ENCODE measurements at places on chromosomes 3 and 15.

- no peak for DNase-seq
Measured at GRCh38 chr3:170511371-170511770, 74.5 kb downstream of the SLC7A14 start.

GRCh38 chr3:153567011-153567410, 405.0 kb downstream of the RAP2B start:
- DNase-seq = no peak

- no peak for DNase-seq
Measured at GRCh38 chr15:63596676-63597037, 530 bp upstream of the FBXL22 start.

- DNase-seq = no peak
Measured at GRCh38 chr15:49190586-49190985, 20.5 kb downstream of the GALK2 start.

DNA sequence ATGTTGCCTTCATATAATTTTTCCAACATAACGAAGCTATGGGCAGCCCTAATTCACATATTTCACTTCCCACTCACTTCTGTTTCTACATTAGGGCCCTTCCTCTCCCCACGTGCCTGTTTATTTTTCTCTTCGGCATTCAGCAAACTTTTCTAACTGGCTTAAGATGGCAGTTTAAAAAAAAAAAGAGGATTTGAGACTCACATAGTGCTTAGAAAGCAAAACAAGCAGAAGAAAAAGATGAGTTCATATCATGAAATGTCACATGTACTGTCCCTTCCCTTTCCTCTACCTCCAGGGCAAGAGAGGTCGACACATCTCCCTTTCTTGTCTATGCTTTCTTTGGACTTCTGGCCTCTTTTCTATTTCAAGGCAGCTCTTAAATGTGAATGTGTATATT, 30.6 kb downstream of the SLC49A4 start:
- no peak for DNase-seq

- DNase-seq = peak; percentile 71
Measured at GRCh38 chr3:71583566-71584393, at the start of gene FOXP1. TSS of gene FOXP1 (minus strand) at chr3:71583728. CDS start at chr3:71198381, 385,347 bp downstream.

GRCh38 chr15:47551546-47551945, 165.8 kb upstream of the SEMA6D start:
- no peak for DNase-seq

DNA sequence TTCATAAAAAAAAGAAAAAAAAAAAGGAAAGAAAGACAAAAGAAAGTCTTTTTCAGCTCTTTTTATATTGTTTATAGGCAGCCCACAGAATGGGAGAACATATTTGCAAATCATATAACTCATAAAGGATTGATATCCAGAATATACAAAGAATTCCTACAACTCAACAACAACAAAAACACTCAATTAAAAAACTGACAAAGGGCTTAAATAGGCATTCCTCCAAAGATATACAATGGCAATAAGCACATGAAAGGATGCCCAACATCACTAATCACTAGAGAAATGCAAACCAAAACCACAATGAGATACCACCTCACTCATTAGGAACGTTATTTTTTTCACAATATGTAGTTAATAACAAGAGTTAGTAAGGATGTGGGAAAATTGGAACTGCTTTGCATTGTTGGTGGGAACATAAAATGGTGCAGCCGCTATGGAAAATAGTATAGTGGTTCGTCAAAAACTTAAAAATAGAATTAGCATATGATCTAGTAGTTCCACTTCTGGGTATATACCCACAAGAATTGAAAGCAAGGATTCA, 54.2 kb upstream of the CMTM8 start:
- no peak for DNase-seq

DNA sequence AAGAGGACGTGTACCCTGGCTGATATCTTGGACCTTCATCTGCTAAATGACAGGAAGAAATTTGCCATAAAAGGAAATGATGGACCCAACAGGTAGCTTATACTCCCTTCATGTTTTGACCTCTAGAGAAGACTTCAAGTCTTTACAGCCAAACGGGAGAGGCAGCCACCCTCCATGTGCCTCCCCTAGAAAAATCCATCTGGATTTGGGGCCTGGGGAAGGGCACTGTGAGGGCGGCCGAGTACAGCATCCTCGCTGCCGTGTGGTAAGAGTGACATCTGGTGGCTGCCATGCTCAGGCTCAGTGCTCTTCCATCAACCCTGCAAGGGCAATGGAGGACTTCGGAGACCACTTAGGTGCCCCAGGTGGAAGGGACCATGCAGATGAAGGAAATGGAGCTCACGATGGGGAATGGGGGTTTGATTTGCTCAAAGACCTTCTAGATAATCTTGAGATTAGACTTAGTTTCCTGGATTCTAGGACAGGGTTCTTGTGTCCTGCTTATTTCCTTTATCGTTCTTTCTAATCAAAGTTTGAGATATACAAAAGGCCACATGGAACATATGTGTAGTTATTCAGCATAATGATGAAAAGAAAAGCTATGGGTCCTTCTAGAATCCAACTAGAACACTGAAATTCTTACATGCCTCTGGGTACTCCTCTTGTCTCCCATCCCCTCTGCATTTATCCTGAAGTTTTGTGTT, 44.4 kb downstream of the AQP9 start:
- DNase-seq = no peak

DNA sequence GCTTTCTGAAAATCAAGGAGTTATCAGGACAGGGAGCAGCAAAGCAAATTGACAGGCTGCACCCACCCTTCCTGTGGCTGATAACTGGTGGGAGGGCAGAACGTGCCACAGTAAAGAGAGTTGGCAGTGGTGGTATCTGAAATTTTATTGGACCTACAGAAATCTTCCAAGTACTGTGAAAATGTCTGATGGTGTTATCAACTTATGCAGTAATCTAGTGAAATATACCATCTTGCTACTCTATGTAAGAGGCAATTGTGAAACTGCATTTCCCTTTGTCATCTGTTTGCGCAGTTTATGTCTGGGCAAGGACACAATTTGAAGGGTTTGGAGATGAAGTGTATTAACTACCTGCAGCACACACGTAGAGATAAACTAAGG, 1.5 kb downstream of the PLCL2 start:
- DNase-seq = no peak

GRCh38 chr15:95911570-95912279, 418.8 kb upstream of the NR2F2 start:
- DNase-seq = no peak

DNA sequence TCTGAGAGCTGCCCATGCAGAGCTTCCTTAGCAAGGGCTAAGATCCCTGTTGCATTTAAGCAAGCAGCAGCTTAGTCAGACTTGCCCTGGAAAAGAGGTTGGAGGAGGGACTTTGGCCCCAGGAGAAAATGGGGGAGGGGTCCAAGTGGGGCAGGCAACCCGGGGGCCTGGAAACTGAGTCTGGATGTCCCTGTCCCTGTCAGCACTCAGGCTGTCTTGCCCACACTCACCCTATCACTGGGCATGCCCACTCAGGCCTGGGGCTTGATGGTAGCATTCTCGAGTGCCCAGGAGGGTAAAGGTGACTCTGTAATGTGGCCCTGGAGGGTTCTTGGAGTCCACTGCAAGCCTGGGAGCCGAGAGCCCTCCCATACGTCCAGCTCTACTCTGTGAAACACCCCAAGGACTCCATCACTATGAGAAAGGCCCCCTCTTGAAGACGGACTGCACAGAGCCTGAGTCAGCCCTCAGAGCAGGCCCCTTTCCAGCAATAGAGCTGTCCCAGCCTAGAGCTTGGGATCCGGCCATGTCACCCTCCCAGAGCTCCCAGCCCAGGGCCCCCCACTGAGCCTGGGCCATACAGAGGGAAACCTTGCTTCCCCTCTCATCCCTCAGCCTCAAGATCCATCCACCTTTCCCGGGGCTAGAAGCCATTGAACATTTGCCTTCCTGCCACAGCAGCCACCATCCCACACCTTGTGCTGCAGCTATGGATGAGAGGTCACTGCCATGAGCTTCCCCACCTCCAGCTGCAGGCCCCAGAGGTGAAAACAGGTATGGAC, 13.4 kb downstream of the MYL3 start:
- DNase-seq = no peak

DNA sequence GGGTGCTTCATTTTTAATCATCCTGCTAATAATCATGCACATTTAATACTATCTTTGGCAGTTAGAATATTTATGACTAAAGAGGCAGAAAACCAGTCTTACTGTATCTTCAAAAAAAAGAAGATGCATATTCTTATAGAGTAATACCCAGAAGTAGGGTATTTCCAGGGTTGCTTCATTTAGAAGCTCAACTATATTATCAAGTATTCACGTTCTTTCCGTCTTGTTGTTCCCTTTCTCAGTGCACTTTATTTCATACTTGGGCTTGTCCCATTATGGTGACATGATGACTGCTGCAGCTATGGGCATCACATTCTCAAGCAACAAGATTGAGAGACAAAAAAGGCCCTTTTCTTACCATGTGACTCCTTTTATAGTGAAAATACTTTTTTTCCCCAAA, 96.8 kb upstream of the ASB14 start:
- no peak for DNase-seq

- no peak for DNase-seq
Measured at GRCh38 chr3:47464588-47464987, 11.2 kb downstream of the SCAP start.

- DNase-seq = no peak
Measured at GRCh38 chr3:8712045-8712907, 21.3 kb upstream of the CAV3 start.

- no peak for DNase-seq
Measured at GRCh38 chr3:155528579-155528978, 216.3 kb downstream of the PLCH1 start.

GRCh38 chr15:64635499-64636495, 139.6 kb downstream of the RBPMS2 start:
- DNase-seq = no peak

DNA sequence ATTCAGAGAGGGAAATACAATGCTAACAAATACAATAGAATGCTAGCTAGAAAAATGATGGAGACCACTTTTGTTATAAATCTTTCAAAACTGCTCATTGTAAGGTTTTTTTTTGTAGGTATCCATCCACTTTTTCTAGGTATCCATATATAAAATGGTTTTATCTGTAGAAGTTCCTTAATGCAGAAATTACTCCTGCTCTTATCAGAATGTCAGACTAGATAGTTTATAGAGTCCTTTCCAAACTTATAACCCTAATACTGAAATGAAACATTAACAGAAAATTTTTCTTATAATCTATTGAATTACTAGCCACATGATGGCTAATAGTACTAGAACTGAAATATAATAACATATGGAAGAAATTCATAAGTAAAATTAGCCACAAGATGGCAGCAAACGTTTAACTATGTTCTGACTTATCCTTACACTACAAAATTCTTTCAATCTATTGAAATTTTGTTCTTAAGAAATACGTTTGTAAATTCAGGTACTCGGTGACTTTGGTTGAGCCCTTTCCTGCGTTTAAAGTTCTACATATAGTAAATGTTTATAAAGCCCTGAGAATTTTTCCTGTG, 58.5 kb downstream of the ECT2 start:
- no peak for DNase-seq

DNA sequence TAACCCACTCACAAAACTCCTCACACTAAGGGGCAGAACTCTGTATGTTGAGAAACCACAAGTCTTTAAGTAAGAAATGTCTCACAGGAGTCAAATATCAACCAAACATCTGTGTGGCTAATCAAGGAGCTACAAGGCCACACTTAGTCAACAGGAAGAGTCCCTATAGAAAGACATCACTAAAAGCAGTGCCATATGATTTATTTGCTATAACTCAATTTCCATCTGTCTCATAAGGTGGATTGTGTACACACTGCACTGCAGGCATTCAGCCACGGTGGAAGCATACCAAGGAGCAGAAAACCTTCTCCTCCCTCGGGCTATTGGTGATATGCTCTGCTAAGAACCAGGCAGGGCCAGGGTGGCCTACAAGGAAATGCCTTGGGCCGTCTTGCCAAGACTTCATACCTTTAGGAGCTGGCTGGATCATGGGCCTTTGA, 197.6 kb upstream of the CFAP20DC start:
- no peak for DNase-seq

GRCh38 chr15:48102167-48102566, 18.6 kb upstream of the SLC24A5 start:
- DNase-seq = no peak

DNA sequence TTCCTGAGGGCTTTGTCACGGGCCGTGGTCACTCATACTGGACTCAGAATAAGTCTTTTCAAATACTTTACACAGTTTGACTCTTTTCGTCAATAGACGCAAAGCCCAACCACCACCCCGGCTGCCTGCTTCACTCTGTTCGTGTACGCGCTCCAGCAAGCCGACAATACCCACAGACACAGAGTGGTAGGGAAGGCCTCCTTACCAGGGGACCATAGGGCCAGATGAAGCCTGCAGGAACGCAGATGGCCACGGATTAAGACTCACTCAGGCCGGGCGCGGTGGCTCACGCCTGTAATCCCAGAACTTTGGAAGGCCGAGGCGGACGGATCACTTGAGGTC, 29.7 kb downstream of the EFCAB12 start:
- peak; percentile 10 for DNase-seq

DNA sequence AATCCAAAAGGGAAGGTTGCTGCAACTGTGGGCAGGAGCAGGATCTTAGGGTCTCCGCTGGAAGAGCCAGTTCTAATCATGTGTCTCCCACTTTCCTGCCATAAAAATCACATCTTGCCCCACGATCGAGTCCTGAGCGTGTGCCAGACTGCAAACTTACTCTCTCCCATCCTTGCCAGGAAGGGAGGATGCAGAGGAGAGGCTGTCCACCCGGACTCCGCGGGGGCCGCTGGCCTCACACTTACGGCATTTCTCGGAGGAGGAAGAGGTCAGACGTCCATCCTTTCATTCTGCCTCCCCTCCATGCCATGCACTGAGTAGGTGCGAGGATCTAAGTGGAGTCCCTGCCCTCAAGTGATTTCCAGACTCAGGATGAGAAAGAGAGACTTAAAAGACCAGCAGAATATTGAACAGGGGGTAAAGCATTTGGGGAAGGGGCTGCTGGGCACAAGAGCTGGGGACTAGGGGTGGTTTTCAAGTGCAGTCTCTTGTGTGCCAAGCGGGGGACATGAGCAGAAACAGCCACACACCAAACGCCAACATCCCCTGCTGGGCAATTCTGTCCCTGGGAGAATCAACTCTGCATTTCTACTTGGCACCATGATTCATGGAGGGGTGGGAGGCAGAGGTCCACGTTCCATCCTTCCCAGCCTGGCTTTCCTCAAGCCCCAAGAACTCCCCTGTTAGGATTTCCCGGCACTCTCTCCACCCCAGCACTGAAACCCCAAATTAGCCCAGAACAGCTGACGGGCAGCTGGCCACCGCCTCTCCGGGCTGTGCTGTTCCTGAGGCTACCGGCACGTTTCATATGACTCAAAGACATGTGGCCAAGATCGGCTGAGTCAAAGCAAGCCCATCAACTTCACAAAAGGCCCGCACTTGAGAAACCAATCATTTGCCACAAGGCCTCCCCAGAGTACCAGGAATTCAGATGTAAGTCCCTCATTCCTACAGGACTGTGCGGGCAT, 11.6 kb downstream of the OXTR start:
- no peak for DNase-seq

DNA sequence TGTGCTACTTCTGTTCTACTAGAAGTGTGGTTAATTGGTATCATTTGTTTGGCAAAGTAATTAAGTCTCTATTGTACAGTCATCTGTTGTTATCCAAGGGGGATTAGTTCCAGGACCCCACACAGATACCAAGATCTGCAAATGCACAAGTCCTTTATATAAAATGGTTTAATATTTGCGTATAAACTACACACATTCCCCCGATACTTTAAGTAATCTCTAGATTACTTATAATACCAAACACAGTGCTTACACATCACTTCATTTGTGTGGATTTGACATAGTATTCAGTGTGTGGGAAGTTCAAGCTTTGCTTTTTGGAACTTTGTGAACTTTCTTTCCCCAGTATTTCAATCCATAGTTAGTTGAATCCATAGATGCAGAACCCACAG, 50.5 kb upstream of the ABI3BP start:
- DNase-seq = no peak

Measured in activated naive CD4-positive, alpha-beta T cell treated with Interleukin-2 at 50 U/mL for 16 hours (primary cell).